ENCODE measurements at places on chromosomes 1 and 21.

GRCh38 chr1:112393631-112393974, 2.4 kb upstream of the CTTNBP2NL start:
- DNase-seq, result no peak

DNA sequence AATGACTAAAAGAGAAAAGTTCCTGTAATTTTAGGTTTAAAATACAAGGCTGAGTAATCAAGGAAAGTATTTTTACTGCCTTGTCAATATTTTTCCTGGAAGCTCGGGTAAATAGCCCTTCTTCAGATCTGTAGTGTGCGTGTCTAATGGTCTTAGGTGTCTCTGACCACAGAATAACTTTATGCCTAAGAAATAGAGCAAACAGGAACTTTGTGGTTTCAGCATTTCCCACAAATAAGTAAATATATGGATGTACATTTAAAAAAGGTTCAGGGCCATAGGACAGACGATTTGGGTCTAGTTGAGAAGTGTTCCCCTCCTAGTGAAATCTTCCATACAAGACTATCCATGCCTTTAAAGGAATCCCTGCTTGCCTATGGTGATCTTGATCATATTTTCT, 107.0 kb downstream of the ZC3H11B start:
- no peak for DNase-seq

DNA sequence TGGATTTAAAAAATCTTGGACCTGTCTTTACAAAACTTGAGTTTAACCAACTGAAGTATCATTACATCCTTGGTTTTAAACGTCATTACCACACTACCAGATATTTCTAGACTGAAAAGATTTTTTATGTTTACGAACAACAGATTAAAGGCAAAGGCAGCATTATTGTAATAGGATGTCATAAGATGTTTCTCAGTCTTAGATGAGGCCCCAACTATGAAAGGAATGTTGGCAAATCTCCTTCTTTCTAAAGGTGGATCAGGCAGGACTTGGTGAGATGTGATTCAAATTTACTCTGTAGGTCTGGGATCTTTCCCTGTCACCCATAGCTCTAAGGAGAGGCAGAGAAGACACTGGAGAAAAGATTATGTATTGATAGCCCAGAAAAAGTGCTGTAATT, 417.9 kb downstream of the PTBP2 start:
- no peak for DNase-seq

GRCh38 chr1:233078396-233078795, 128.0 kb downstream of the NTPCR start:
- DNase-seq, result no peak

DNA sequence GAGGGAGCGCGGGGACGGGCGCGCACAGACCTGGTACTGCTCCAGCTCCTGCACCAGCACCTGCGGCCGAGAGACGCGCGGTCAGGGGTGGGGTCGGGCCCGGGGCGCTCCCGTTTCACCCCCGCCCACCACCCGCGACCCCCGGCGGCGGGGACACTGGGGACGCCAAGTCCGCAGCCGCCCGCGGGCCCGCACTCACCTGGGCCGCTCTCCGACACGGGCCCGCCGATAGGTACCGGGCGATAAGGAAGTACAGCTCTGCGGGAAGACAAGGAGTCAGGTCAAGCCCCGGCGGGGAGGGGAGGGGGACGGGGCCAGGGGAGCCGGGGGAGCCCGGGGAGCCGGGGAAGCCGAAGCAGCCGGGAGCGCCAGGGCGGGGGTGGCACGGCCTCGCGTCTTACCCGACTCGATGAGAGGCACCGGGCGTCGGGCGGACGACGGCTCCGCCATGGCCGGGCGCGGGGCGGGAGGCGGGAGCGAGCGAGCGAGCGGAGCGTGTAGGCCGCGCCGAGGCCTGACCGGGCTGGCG, 326 bp downstream of the BRWD1 start:
- no peak for DNase-seq

Measured in right forelimb (tissue), 1 donor.